Fibroblast of the conjunctiva (primary cell): ENCODE measurements at places on chromosomes 6 and 20.

DNA sequence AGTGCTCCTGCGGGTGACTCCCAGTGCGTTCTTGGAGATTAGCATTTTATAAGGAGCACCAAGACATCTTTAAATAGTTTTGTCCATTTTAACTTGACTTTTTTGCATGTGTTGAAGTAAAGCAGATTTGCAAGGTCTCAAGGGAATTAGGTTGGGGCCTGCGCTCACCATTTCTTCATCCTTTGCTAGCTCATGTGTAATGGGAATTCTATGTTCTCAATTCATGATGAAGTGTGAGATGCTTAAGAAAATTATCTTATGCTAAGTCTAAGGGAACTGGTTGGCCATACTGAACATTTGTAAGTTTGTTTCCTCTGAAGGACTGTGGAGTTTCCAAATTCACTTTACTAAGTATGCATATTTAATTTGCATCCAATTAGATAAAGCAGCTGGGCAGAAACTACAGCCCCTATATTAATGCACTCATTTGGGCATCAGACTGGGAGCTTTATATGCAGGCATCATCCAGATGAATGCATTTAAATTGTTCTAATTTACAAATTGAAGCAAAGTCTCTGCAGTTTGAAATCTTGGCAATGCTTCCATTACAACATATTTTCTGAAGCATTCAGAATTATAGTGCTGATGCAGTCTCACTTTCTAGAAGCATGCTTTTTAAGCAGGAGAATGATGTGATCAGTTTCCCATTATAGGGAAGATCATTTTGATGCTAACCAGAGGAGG, 108.3 kb upstream of the AKAP12 start:
- DNase-seq = no peak

DNA sequence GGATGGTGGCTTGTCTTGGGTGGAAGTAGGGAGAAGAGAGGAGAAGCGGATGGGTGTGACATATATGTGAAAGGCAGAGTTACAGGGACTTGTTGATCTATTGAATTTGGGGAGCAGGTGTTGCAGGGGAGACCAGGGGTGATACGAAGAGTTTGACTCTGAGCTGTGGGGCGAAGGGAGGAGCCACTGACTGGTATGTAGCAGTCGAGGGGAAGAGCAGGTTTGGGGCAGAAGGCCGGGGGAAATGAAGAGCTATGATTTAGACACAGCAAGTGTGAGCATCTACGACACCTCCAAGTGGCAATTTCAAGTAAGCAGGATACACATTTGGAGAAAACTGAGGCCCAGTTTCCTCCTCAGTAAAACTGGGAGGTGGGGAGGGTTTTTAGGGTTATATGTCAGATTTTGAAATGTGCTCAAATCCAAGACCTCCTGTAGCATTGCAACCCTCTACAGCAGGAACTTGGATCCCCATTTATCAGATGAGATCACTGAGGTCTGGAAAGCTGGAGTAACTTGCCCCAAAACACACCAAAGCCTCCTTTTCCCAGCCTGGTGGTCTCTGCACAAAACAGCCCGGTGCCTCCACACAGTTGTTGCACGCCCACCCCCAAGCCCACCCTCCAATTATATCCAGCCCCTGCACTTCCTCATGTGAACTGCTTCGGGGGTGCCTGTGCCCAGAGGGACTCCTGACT, 137.8 kb downstream of the PREX1 start:
- no peak for DNase-seq

DNA sequence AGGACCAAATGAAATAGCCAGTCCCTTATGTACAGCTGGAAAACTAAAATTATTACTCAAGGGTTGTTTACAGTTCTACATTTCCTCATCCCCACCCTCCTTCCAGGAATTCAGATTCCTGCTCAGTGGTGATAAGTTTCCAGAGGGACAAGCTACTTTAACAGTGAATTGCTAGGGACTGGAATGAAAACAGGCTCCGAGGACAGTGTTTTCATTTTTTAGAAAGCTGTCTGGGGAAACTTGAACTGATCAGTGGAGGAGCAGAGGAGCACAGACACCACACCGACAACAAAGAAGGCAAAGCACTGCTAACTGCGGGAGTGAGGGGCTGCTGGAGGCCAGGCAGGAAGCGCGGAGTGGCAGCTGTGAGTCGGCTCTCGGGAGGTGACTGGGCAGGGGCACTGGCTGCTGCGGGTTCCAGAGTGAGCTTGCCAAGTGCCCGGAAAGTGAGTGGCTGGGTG, 322.2 kb downstream of the ESR1 start:
- DNase-seq = no peak

DNA sequence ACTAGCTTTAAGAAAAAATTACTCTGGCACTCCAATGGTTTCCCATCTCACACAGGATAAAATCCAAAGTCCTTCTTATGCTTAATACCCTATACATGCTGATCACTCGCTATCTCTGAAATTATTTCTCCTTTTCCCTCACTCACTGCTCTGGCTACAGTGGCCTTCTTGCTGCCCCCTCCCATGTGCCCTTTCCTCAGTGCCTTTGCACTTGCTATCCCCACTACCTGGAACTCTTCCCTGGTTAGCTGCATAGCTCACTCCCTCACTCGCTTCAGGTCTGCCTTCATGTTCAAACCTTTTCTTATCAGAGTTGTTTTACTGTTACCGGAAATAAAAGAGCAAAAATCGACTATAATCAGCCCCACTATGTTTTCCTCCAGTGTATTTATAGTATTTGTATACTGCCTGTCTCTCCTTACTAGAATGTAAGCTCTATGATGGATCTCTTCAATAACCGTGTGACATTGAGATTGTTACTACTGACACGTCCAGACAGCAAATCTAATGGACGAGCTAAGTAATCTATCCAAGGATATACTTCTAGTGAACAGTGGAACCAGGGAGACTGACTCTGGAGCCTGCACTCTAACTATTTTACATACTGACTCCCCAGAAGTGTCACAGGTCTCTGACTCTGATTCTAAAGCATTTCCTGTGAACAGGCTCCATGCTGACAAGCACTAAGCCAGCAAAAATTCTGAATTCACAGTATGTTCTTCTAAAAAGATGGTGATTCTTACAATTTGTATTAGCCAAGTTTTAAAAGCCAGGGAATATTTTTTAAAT, 25.1 kb downstream of the FKBP5 start:
- DNase-seq = no peak

- no peak for DNase-seq
These were observed 760 bp upstream of the IBTK start for GRCh38 chr6:82248273-82248735.

DNA sequence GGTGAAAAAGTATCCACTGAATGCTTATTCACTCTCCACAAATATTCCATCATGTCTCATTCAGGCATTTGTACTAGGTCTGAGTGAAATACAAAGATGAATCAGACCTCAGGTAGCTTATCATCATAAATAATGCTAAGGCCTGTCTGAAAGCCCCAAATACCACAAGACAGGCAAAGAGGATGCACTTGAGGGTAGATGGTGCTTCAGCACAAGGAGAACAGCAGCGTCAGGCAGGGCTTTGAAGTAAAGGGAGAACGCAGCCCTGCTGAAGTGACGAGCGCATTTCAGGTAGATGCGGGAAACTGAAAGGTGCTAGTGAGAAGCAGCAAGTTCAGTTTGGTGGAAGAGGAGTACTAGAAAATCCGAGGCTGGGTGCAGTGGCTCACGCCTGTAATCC, 38.7 kb downstream of the MAP3K5 start:
- DNase-seq = no peak

DNA sequence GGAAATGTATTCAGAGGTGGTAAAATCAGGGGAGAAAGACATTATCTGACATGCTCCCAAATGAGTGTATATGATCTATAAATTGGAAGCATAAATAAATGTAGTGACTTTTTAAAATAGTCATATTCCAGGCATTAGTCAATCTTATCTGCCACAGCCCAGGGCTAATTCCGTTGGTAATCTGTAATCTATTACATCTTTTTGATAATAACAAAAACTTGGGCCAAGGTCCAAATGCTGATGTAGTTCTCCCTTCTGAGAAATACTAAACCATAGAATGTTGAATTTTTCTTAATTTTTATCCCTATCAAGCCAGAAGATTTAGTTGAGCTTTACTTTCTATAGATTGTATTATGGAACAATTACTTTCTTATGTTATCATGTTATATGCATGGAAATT, 1279.8 kb downstream of the EPHA7 start:
- DNase-seq = no peak

DNA sequence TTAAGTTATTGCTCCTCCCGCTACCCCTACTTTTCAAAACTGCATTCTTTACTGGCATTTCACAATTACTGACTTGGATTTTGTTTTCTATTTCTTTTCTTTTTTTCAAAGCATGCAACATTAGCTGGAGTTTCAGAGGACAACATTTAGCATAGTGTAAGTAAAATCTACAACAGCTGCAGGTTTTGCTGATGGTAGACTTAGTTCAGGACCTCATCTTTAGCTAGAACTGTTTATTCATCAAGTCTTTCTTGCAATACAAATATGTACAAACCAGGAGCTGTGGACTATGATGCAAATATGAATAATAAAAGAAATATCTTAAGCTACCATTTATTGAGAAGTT, 728 bp upstream of the CEP162 start:
- no peak for DNase-seq

DNA sequence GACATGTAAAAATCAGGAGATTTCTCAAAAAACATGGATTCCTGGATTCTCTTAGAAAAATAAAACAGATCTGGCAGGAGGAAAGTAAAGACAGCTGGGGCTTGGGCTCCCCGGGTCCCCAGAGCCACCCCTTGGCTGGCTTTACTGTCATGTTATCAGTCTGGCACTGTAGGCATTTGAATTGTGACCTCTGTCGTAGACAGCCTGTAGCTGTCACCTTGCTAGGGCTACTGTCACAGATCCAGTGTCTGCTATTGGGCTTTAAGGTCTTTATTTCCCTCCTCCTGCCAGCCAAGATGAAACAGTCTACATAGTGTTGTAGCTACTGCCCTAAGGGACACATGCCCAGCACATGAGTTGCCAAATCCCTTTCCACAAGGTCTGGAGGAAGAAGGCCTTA, 37.5 kb downstream of the ABRACL start:
- DNase-seq = no peak

DNA sequence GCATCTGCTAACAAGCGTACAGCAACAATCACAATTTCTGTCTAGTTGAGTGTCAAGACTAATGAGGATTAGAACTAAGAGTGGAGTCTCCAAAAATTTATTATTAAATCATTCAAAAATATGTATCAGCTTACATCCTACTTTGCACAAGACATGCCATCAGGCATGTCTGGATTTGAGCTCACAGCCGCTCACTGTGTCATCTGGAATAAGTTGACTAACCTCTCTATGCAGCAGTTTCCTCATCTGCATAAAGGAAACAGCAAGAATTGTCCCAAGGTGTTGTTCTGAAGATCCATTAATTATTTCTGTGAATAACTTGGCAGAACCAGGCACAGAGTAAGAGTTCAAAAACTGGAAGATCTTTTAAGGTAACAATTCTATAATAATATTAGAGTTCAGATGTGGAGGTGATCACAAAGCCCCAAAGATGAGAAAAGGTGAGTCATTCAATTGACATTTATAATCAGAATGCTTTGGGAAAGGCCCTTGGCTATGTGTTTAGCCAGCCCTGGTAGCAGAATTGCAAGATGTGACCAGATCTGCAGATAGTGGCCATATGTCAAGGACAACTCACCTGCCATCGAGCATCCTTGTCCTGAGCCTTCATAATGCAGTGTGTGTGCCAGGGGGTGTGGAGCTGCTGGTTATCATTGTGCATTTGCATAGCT, 264.0 kb downstream of the FOXA2 start:
- DNase-seq = no peak

DNA sequence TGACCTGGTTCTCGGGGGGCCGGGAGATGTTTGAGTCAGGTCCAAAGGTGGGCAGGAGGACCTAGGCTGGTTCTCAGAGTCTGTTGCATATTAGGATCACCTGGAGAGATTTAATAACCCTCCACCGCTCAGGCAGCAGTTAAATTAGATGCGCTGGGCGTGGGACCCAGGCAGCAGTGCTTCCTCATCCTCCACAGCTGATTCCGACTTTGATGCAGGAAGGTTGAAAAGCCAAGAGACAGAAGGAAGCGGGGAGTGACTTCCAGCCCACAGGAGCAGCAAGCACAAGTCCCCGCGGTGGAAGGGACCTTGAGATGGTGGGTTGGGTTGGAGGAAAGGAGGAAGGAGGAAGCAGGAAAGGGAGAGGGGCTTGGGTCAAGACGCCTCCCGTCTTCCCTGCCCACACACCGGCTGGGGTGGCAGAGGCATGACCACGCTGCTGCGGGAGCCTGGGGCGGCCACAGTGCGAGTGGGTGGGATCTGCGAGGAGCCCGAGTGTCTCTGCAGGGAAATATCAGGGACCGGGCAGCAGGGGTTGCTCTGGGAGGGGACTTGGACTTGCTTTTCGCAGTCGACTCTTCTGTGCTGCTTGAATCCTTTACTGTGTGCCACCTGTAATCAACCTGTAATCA, 146.0 kb downstream of the PHACTR3 start:
- no peak for DNase-seq

DNA sequence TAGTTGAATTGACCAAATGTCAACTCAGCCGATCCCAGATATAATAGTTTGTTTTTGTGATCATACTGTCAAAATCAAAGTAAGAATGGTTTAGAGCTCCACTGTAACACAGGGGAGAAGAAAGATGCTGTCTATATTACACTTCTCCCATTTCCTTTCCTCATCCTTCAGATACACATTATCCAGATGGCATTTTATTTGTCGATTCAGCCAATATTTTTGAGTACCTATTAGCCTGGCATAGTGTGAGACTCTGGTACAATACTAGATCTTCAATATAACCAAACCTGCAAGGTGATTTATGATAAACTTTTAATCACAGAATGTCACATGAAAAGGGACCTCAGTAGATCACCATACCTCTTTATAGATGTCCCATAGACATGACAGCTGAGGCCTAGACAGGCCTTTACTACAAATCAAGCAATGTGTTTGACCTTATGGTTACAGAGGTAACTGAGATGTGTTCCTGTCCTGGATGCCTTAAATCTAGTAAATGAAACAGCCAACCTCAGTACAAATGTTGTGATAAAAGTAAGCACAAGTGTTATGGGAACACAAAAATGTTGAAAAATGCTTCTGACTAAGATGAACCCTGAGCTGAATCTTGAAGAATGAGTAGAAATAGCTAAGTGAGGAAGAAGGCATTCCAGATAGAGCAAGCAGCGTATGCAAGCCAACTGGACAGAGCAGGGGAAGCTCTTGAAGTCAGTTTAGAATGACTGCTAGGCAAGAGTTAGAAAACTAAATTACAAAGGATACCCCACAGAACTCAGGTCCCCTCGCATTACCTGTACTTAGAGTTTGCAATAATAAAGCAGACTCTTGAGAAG, 1.9 kb downstream of the FBXO9 start:
- DNase-seq = no peak

- no peak for DNase-seq
These were observed 19.2 kb downstream of the MGME1 start for GRCh38 chr20:17987988-17988387.

GRCh38 chr6:1082285-1082935, 229.5 kb upstream of the FOXQ1 start:
- DNase-seq = peak; percentile 49

GRCh38 chr6:80249897-80250296, 143.4 kb downstream of the BCKDHB start:
- DNase-seq = no peak

DNA sequence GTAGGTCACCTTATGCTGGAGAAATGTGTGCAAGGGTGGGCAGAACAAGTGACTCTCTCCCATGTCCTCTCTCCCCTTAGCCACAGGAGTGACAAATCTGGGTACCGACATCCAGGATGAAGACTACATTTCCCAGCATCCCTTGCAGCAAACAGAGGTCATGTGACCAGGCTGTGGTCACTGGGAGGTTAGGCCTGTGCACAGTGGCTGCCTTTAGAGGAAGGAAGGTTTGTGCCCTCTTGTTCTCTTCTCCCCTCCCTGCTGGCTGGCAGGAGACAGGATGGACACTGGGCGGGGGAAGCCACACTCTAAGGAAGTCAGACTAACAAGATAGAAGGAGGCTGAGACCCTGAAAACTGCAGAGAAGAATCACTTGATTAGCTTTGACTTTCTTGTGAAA, 360.2 kb downstream of the PREX1 start:
- DNase-seq = no peak
